ENCODE measurements at places on chromosomes 16 and 17.

- DNase-seq: no peak
These were observed 37.4 kb downstream of the HIC1 start for GRCh38 chr17:2092253-2092652.

GRCh38 chr17:17026163-17026562, 16.1 kb upstream of the MPRIP start:
- DNase-seq: no peak

DNA sequence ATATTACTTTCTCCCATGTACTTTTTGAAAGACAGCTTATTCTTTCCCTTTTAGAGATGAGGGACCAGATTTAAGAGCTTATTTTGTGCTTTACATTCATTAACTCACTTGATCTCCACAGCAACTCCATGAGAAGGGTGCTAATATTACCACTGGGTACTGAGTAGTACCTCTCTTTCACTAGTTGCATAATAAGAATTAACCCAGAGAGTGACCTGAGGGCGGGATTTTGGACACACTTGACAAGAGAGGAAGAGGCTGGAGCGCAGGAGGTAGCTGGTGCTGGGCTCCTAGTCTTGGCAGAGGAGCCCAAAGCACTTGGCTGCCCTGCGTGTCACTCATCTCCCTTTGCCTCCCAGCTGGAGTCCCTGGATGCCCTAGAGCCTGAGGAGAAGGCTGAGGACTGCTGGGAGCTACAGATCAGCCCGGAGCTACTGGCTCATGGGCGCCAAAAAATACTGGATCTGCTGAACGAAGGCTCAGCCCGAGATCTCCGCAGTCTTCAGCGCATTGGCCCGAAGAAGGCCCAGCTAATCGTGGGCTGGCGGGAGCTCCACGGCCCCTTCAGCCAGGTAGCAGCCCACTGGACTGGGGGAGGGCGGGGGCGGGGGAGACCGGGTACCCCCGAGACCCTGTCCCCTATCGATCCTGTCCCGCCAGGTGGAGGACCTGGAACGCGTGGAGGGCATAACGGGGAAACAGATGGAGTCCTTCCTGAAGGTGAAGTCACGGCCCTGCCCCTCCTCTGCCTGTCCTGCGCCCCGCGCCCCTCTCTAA, 1.7 kb upstream of the MAZ start:
- peak; percentile 87 for DNase-seq

DNA sequence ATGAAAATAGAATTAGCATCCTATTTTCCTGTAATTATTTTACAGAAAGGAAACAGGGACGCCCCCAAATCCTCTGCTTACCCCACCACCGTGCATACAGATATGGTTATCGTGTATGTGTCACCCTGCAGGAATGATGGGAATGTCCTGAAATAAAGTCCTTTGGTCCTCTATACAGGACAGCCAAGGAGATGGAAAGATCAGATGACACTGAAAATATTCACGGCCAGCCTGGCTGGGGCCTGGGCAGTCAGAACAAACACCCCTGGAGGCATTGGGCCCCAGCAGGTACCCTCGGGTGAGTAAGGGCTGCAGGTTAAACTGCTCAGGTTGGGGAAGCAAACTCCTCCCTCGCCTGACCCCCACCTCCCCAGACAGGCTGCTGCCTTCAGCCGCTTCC, 368.0 kb downstream of the FOXL1 start:
- DNase-seq: no peak

- DNase-seq: no peak
These were observed 178.7 kb downstream of the CHD9NB start for GRCh38 chr16:52874042-52874441.

DNA sequence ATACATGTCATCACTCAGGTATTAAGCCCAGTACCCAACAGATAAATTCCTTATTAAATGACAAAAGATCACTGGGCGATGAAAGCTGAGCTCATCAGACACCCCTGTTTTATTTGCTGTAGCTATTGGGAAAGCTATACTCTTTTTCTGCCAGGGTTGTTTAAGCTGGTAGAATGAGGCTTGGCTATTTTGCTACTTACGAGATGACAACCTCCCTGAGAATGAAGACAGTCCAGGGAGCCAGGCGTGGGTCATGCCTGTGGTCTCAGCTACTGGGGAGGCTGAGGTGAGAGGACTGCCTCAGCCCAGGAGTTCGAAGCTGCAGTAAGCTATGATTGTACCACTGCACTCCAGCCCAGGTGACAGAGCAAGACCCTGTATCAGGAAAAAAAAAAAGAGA, 4.3 kb upstream of the SH2B1 start:
- DNase-seq: no peak

- DNase-seq: no peak
These were observed 501.4 kb downstream of the TMEM114 start for GRCh38 chr16:8088820-8089338.

- no peak for DNase-seq
These were observed 10.2 kb downstream of the SOCS7 start for GRCh38 chr17:38361694-38362465.

GRCh38 chr16:72926177-72927070, 121.5 kb downstream of the ZFHX3 start:
- peak; percentile 10 for DNase-seq

DNA sequence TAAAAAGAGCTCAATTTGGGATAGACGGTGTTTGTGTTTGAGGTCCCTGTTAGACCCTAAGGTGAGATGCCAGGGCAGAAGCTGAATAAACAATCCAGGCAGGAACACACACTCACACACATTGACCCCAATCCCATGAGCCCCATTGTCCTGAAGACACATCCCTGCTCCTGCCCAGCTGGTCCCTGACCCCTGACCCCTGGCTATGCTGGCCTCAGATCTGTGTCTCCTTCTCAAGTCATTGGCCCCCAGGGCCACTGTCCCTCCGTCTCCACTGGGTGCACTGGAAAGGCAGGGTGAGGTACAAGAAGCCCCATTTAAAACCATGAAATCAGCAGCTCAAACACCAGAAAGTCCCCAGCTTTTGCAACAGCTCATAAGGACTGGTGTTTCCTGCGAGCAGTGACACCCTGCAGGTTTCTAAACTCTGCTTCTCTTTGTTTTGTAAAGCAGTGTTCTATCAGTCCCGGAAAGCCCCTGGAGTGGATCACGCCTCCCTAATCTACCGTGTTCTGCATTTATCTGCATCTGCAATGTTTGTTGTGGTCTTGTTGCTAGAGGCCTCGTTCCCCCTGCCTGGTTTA, 18.0 kb upstream of the ASGR2 start:
- no peak for DNase-seq

GRCh38 chr16:84446596-84447392, 57.7 kb downstream of the MEAK7 start:
- DNase-seq: peak; percentile 8

DNA sequence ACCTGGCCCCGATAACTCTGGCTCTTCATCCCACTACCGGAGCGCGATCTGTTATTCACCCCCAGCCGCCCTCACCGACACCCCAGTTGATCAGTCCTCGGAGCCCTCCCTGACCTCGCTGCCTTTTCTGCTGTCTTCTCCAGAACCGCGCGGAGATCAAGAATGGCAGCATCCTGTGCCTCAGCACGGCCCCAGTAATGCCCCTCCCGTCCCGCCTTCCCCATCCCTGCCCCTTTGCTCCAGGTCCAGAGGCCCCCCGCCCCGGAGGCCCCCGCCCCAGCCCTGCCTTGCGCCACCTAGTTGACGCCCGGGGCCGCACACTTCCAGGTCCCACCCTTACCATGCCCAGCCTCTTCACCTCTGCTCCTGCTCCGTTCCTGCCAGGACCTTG, 872 bp downstream of the ELMO3 start:
- no peak for DNase-seq

DNA sequence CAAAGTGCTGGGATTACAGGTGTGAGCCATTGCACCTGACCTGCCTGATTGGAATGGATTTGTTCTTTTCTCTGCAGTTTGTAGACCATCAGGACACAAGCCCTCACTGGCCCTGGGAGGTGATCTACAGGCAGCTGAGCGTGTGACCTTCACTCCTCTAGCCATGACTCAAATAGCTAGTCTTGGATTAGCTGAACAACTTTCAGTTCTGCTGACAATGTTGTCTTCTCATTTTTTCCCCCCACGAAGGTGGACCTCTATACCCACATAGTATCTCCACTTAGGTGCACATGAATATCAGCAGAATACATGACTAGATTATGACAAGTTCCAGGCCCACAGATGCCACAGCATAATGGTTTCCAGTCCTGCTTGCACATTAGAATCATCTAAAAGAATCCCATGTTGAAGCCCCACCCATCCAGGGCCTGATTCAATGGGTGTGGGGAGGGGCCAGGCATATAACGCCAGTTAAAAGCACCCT, 36.8 kb downstream of the HS3ST3B1 start:
- no peak for DNase-seq

DNA sequence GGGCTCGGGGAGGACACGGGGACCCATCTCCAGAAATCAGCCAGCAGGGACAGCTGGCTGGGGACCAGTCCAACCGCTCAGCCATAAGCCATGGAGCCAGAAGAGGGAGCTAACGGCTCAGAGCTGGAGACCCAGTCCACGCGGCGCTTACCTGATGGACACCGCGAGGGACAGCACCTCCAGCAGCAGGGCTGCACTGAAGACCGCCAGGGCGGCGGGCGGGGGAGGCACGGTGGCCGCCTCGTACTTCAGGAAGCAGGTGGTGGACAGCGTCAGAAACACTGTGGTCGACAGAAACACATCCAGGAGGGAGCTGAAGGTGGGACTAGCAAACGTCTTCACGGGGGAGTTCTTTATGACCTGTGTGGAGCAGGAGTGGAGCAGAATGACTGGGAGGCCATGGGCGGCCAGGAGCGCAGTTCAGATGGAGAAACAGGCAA, 102.6 kb upstream of the CREBBP start:
- peak; percentile 85 for DNase-seq

- DNase-seq: peak; percentile 45
These were observed 13.9 kb downstream of the RECQL5 start for GRCh38 chr17:75652934-75653549.

DNA sequence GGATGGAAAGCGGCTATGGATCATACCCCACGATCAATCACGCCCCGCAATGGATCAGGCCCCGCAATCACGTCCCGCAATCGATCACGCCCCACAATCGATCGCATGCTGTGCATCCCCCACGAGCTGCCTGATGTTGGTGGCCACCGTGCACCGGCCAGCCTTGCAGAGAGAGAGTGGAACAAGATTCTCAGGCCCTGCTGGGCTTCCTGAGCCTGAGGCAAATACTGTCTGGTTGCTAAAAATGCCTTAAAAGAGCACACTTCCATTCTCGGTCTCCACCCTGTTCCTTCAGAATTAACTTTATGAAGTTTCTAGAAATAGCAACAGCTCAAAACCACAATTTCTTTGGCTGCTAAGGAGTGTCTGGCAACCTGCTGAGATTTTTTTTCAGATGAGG, 81.5 kb downstream of the VPS53 start:
- no peak for DNase-seq

GRCh38 chr17:77707546-77707945, 251.0 kb upstream of the TNRC6C start:
- DNase-seq: no peak

DNA sequence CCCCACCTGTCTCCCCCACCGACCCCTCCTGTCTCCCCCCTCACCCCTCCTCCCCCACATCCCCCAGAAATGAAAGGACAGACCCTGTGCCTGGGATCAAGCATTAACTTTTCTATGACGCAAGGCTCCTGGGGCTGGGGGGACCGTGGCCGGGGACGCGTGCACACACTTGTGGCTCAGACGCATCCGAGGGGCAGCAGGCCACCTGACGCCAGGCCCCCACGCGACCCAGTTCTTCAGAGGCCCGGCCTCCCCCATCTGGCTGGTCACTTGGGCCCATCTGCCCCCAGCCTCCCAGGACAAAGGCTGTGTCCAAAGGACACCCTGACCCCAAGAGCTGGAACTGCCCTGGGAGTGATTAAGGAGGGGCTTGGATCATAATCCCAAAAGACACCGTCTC, 14.0 kb upstream of the PVALEF start:
- no peak for DNase-seq

- DNase-seq: peak; percentile 87
These were observed 50.5 kb upstream of the ZNF469 start for GRCh38 chr16:88331989-88332920.

DNA sequence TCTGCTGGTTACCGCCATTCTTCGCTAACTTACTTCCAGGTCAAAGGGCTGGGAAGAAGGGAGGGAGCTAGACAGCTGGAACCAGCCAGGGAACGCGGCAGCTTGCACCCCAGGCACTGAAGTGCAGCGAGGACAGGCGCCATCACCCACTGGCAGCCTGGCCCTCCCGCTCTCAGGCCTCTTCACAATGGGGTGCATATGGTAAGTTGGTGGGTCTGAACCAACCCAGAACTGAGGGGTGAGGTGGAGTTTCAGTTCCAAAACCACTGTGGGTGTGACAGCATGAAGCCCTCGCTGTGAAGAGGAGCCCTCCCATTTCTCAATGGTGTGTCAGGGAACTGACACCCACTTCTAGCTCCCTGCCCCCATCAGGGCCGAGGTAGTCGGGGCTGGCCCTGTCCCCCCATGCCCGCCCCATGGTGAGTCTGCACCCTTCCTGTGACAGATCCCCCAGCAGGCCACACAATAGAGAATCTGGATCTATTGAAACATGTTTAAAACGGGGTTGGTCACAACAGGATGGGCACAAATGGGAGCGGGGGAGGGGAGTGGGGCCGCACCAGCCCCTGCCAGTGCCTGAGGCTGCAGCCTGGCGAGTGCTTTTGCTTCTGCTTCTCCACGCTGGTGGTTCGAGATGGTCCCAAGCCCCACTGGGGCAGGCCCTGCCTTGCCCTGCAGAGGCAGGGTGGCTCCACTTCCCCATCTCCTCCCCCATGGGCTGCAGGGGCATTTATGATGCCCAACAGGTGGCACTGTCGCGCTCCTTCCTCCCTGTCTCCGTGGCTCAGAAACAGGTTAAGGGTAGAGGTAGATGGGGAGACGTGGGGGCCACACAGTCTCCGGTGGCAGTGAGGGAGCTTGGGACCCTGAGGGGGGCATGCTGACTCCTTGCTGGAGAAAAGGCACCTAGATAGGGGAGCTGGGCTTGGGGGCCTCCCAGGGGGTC, 2.3 kb downstream of the LIMD2 start:
- DNase-seq: no peak

DNA sequence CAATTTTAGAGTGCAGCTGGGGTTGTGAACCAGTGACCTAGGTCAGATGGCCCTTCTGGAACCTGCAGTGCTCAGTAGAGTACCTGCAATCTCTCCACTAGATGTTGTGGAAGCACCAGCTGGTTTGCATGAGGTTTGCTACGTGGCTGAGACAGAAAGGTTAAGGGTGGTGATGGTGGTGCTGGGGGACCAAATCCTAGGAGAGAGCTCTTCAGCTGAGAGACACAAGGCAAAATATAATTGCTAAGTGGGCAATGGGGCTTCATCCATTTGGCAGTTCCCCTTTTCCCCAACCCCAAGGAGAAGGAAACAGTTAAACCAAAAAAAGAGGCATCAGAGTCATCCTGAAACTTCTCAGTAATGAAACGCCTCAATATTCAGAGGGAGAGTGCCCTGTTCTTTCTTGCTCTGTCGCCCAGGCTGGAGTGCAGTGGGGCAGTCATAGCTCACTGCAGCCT, 13.9 kb downstream of the ITPRIPL2 start:
- no peak for DNase-seq

GRCh38 chr17:59165933-59166342, 10.4 kb downstream of the PRR11 start:
- no peak for DNase-seq

GRCh38 chr17:82357394-82357793, 1.7 kb upstream of the TEX19 start:
- DNase-seq: no peak

GRCh38 chr16:68236137-68236825, 354 bp upstream of the ESRP2 start:
- DNase-seq: peak; percentile 77

- DNase-seq: no peak
These were observed 180.1 kb downstream of the PARN start for GRCh38 chr16:14449790-14450480.

All from sigmoid colon (tissue), 7 donors.